ENCODE measurements at places on chromosomes 3 and 15.

GRCh38 chr3:147119989-147120388, 286.4 kb downstream of the ZIC4 start:
- DNase-seq, result no peak

DNA sequence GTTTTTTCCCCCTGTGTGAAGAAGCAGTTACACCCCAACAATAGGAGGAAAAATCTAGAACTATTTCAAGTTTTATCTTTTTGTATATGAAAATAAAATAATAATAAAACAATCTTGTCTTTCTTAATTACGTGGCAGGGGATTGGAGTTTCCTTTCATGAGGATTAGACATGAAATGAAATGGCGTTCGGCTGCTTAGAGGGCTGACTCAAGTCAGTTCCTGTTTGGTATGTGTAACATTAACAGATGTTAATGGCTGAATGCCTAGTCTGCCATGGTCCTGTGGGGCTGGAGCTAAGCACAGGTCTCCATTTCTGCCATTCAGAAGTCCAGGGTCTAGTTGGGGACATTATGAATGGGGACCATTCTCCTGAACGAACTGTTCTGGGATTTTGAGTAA, 3.1 kb upstream of the EXOG start:
- DNase-seq, result no peak

DNA sequence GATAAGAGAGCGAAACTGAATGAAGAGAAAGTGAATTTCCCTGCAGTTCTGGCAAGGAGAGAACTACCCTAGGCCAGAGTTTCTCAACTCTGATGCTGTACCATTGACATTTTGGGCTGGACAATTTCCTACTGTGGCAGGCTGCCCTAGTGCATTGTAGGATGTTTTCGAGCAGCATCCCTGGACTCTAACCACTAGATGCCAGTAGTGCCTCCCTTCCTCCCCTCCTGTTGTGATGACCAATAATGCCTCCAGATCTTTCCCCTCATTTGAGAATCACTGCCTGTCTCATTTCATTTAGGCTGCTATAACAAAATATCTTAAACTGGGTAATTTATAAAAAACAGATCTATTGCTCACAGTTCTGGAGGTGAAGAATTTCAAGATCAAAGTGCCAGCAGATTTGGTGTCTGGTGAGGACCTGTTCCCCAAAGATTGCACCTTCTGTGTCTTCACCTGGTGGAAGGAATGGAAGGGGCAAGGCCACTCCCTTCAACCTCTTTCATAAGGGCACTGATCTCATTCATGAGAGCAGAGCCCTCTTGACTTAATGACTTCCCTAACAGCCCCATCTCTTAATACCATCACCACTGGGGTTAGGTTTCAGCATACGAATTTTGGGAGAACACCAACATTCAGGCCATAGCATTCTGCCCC, 188.9 kb upstream of the MEIS2 start:
- no peak for DNase-seq

- DNase-seq, result no peak
Observed at GRCh38 chr3:105195260-105195659, 171.4 kb upstream of the ALCAM start.

DNA sequence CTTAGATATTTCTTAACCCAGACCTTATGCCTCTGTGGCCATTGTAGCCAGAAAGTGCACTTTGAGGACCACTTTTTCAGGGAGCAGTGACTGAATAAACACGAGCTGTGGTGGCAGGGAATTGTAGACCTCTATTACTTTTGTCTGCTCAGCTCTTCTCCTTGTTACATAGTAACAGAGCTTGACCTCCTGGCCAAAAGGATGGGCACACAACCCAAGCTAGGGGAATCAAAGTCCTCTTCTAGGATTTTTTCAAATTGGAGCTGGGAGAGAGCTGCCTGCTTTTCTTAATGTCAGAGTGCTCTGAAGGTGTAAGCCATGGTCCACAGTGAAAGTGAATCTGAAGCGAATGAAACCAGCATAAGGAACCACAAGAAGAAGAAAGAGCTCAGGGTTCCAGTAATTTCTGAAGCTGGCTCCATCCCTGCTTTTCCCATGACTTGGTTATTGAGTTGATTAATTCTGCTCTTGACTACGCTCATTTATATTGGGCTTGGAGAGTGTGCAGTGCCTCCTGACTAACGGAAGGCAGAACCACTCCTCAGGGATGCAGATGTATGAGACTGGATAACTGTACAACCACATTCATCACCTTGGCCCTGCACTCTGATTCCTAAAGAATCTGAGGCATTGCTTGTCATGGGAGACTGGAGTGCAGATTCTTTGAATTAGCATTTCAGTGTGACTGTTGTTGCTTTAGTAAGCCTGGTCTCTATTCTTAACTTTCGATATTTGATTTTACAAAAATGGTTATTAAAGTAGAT, 60.9 kb downstream of the TLNRD1 start:
- no peak for DNase-seq

- DNase-seq, result no peak
Observed at GRCh38 chr3:32316319-32316718, 75.3 kb upstream of the CMTM7 start.

- no peak for DNase-seq
Observed at GRCh38 chr3:46252980-46253379, 10.7 kb downstream of the CCR3 start.

- no peak for DNase-seq
Observed at GRCh38 chr3:177441813-177442646, 244.7 kb upstream of the TBL1XR1 start.

DNA sequence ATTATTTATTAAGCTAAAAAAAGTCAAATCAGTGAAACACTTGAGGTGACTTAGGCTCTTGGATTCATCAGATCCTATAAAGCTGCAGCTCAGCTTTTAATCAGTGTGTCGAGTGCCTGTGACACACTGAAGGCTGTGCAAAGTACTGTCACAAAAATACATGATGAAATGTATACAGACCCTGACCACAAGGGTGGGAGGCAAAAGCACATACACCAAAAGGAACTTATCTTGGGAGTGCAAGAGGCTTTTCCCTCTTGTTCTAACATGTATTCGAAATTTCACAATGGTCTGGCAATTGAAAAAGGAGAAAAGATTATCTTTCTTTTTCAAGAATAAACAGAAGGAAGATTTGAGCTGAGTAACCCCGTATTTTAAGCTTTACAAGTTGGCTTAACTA, 35.9 kb downstream of the VGLL4 start:
- DNase-seq, result no peak

DNA sequence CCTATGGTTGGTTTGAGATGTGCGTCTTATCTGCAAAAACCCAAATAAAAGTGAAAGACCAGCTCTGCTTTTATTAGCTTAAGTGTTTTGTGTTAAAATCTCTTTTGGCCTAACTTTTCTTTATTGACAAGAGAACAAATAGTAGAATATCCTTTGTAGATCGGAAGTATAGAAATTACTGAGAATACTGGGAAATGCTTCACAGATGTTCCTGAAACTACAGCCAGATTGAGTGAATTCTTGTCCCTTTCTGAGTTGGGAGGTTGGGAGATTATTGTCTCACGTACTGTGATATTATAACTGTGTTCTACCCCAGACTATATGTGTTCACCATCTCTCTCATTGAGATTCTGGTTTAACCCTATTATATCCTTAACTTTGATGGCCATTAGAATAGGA, 21.7 kb downstream of the RAB8B start:
- DNase-seq, result no peak

GRCh38 chr3:136885357-136886213, 23.6 kb downstream of the NCK1 start:
- no peak for DNase-seq

DNA sequence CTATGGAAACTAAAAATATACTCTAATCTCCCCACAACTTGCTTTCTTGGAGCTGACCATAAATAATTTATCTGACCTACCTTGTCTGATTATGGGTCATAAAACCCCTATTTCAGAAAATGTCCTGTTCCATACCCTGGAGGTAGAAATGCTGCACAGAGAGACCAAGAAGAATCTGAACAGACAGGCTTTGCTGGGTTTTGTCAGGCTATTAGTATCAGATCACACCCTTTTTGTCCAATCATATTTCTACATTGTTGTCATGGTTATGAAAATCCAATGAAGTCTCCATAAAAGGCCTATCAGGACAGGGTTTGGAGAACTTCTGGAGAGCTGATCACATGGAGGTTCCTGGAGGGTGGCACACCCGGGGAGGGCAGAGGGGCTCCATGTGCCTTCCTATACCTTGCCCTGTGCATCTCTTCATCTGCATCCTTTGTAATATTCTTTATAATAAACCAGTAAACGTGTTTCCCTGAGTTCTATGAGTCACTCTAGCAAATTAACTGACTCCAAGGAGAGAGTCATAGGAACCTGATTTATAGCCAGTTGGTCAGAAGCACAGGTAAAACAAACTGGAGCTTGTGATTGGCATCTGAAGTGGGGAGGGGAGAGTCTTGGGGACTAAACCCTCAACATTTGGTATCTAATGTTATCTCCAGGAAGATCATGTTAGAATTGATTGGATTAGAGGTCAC, 58.1 kb downstream of the NGLY1 start:
- no peak for DNase-seq

DNA sequence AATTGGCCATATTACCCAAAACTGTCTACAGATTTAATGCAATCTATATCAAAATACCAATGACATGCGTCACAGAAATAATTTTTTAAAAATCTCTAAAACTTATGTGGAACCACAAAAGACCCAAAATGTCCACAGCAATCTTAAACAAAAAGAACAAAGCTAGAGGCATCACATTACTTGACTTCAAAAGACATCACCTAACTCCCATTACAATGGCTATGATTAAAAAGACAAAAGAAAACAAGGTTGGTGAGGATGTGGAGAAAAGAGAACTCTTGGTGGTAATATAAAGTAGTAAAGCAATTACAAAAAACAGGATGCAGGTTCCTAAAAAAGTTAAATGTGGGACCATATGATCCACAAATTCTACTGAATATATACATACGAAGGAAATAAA, 187.6 kb upstream of the CNTN6 start:
- DNase-seq, result no peak

DNA sequence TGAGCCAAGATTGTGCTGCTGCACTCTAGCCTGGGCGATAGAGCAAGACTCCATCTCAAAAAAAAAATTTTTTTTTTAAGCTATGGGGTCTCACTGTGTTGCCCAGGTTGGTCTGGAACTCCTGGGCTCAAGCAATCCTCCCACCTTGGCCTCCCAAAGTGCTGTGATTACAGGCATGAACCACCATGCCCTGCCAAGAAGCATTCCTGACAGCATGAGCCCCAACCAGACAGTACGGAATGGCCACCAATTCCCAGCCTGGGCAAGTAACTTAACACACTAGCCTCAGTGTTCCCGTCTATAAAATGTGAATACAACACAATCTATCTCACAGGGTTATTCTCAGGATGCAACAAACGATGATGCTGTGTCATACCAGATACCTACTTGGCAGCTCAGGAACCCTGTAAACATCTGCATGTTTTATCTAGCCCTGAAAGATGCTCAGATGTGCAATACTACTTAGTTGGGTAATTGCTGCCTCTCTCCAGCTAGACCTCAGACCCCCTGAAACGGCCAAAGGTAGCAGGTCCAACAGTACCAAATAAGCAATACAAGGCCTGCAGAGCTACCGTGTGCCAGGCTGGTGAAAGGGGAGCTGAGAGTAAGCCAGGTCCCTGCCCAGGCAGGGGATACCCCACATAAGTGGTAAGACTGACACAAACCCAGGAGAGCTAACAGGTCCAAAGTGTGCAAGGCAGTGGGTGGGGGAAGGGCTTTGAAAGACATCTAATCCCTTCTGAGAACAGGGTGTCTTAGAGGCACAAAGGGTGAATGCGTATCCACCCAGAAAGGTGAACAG, 1.9 kb downstream of the TKT start:
- no peak for DNase-seq

GRCh38 chr3:99970198-99970597, 144.1 kb downstream of the FILIP1L start:
- no peak for DNase-seq

DNA sequence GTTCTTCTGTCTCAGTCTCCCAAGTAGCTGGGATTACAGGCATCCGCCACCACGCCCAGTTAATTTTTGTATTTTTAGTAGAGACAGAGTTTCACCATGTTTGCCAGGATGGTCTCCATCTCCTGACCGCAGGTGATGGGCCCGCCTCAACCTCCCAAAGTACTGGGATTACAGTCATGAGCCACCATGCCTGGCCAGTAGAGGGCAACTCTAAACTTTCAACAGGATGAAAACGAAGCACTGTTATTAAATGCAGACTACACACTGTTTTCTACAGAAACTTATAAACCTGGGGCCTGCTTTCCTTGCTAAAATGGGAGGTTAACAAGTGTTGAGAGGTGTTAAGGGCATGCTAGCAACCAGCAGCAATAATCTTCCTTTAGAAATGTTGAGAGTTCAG, 7.6 kb downstream of the ARPC4 start:
- DNase-seq, result no peak

DNA sequence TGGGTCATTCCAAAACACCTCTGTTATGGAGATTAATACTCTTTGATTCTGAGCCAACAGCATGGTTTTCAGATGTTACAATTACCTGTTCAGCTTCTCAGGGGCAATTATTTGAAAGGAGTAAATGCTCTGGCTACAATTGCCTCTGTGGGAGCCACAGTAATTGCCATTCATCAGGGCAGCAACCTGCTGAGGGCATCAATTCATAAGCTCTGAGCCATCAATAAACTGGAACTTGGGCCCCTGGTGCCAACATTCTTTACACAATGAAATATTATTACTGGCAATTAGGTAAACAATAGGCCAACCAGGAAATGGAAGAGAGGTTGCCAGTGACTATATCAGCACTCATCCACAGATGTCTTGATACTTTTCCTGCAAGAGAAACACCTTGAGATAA, 660.8 kb downstream of the MECOM start:
- DNase-seq, result no peak

- DNase-seq, result no peak
Observed at GRCh38 chr3:15647611-15648167, 46.1 kb downstream of the BTD start.

- no peak for DNase-seq
Observed at GRCh38 chr3:11803977-11804892, 42.5 kb downstream of the TAMM41 start.

DNA sequence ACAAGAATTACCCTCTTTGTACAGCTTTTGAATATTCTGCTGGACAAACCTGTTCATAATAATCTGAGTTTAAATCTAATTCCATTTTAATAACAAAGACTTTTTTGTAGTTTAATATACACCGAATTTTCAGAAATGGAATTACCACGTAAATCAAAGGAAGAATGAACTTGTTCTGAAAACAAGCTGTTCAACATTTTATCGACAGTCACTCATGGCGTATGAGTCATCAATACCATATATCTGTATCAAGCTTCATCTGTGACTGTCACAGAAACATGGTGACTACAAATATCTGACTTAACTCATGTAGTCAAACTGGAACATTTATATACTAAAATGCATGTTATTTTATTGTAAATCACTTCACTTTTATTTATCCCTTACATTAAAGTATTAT, 90.0 kb downstream of the EFL1 start:
- DNase-seq, result no peak

DNA sequence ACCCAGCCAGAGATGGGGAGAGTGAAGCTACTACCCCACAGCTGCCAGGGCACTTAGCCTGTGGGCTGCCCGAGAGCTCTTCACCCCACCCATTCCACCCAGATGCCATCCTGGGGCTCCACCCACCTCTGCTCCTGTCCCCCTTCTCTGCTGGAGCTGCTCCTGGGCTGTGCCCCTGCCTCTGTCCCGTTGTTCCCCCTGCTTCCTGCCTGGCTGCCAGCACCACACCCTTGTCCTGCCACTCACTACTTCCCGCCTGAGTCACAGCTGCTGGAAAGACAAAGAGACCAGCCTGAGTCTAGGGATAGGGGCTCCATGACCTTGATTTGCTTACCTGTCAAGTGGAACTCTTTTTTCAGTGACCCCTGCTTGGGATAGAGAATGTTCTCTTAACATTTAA, 12.4 kb downstream of the GNAI2 start:
- DNase-seq, result no peak

All from stimulated activated CD8-positive, alpha-beta memory T cell treated with anti-CD3 and anti-CD28 coated beads, Interleukin-7, amount 100 ng/mL, for 1 hour (primary cell).